ENCODE measurements at places on chromosomes 1 and 21.

GRCh38 chr1:64136752-64137411 is 66.5 kb upstream of the UBE2U start:
- DNase-seq = peak; percentile 77

DNA sequence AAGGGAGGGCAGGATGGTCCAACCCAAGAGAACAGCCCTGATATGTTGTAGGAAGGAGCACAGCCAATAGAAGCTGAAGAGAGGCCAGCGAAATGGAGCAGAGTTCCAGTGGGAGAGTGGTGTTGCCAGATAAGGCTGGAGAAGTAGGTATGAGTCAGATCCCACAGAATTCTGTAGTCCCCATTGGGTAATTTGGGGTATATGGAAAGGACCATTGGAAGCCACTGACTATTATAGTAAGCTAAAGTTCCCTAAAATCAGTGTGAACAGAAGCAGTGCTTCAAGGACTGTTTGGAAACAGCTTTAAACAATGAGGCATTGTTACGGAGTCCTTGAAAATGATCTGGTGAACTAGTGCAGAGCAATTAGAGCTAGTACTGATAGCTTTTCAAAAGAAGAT is 63.0 kb downstream of the DISP1 start:
- no peak for DNase-seq

DNA sequence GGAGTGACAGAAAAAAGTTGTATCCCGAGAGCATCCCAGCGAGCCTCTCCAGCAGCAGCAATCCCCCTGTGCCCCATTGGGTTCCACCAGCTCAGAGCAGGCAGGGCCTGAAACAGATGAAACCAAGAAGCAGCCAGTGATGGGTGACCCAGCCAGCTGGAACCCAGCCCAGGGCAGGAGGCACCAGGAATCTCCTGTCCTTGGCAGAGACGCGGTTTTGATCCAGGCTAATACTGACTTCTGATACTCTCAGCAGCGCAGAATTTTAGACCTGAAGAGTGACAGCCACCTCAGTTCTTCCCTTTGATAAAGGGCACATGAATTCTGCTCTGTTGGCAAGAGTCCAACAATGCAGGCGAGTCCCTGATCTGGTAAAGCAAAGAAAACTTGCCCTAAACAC is 11.4 kb upstream of the OLIG1 start:
- DNase-seq = no peak

GRCh38 chr1:198337886-198338285 is 181.1 kb downstream of the NEK7 start:
- no peak for DNase-seq
